ENCODE measurements at places on chromosomes 6 and 20.

GRCh38 chr6:33694401-33694931 lies 17.0 kb downstream of the UQCC2 start:
- DNase-seq, result peak; percentile 98

GRCh38 chr6:54335871-54336270 lies 27.6 kb downstream of the TINAG start:
- no peak for DNase-seq

GRCh38 chr6:125780540-125781313 lies 10.0 kb upstream of the NCOA7 start:
- DNase-seq, result peak; percentile 90

- DNase-seq, result peak; percentile 31
These were observed 126.9 kb upstream of the FAM83B start for GRCh38 chr6:54719633-54720032.

GRCh38 chr20:50872560-50873425 lies 58.4 kb downstream of the ADNP start:
- DNase-seq, result no peak

DNA sequence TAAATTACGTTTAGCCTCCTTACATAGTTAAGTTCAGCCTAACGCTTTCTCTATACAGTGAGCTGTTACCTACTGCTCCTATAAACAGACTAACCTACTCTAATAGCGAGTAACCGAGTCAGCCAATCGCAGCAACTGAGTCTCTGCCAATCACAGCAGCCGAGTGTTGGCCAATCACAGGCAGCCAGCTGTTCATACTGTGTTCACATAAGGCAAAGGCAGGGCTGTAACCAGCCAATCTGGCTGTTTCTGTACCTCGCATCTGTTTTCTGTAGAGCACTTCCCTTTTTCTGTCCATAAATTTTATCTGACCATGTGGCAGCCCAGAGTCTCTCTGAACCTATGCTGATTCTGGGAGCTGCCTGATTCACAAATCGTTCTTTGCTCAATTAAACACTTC lies 263.9 kb upstream of the JARID2 start:
- peak; percentile 75 for DNase-seq

- no peak for DNase-seq
These were observed 8.8 kb upstream of the CD93 start for GRCh38 chr20:23094927-23095326.

DNA sequence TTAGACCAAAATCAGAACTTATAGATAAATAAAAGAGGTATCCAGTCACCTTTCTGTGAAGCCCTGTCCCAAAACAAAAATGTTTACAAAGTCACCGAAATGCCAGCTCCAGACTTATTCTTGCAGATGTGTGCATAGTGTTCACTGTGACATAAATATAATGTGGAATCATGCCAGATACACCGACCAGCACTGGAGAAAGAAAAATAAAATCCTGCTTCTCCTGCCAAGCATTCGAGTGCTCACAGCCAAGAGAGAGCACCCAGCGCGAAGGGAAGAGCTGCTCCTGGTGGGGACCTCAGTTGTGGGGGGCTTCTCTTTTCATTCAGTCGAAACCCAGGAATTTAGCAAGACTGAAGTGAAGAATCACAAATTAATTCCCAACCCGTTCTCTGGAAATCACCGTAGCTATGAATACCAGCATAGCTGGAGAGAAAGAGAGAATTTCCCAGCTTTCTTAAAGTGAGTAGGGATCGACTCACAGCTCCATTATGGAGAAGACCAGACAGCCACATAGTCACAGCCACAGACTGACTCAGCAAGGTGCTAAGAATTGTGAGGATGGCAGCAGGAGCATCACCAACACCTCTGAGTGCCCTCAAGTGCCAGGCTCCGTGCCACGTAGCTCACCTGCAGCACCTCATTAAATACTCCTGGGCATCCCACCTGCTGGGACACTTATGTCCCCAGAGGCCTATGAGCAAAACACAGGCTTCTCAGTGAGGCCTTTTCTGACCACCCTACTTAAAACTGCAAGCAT lies 33.2 kb downstream of the BFSP1 start:
- DNase-seq, result no peak

GRCh38 chr20:23434521-23435313 lies 4.8 kb upstream of the CSTL1 start:
- DNase-seq, result no peak

DNA sequence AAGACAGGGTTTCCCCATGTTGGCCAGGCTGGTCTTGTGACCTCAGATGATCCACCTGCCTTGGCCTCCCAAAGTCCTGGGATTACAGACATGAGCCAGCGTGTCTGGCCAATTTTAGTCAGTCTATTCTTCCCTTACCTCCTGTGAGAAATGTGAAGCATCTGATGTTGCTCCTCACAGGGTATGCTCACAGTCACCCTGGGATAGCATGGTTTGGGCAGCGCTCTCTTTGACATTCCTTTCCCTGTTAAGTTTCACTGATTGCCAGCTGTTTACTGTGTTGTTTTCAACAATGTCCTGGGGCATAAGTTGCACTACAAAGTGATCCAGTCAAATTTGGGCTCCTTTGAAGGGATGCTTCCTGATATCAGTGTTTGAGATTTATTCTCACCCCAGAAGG lies 13.1 kb downstream of the CDC5L start:
- DNase-seq, result no peak

GRCh38 chr20:46378412-46379009 lies 27.9 kb downstream of the ELMO2 start:
- no peak for DNase-seq

DNA sequence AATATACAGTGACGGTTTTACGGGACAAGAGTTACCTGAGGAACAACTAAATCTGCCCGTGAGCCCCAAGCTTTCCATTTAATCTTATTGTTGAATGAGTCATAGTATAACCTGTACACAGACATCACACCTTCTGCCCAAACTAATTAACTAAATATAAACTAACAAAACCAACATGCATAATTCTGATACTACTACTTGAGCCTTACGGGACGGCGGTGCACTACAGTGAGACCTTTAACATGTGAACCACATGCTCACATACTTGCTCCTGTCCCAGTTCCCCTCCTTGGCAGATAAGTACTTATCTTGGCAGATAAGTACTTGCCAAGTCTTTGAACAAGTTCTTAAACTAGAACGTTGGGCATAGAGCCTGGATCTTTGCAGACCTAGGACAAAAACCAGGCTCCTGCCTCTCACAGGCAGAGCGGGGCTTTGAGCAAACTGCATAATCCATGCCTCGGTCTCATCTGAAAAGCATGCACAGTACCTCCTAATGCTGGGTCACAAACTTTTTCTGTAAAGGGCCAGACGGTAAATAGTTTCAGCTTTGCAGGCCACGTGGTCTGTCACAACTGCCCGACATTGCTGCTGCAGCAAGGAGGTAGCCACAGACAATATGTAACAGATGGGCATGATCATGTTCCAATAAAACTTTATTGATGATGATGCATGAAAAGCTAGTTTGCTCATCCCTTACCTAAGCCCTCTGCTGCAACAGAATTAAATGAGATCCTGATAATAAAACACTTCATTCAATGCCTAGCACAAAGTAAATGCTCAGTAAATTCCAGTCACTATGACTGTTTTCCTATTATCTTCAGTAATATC lies 23.0 kb downstream of the ZNF217 start:
- DNase-seq, result no peak

DNA sequence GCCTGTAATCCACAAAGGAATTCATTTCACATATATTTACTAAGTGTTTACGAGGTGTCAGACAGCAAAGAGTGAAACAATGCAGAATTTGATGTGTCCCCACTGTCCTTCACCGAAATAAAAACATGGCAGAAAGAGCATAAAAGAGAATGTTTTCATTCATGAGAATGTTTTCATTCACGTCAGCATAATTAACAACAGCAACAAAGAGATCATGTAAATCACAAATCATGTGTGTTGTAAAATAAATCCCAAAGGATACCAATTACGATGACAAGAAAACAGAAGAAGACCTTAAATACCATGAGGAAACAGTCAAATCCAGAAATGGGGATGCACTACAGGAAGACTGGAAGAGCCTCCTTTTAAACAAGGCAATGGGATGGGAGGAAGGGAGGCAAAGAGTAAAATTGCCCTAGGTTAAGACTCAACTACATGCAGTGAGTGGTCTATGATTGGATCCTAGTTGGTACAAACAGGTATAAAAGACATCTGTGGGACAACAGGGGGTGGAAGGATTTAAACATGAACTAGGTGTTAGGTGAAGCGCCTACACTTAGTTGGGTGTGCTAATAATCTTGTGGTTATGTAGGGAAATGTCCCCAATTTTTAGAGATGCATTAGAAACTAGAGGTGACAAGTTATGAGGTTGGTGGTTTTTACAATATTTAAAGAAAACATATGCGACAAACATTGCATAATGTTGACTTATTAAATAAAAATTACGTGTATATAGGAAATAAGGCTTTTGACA lies 1.5 kb downstream of the ZSCAN31 start:
- no peak for DNase-seq

- no peak for DNase-seq
These were observed 37.1 kb upstream of the PMEPA1 start for GRCh38 chr20:57746832-57747404.
